ENCODE measurements at places on chromosomes 7 and 10. TPM values are rescaled to one million over a fixed set of nuclear protein-coding genes. Genes with fewer than 3 reads are reported as not detected.

RELN gene
- total RNA-seq, result 0.01 TPM

RASA4B gene
- 2.1 TPM for total RNA-seq

STARD3NL gene
- total RNA-seq, result 48.0 TPM

BZW2 gene
- total RNA-seq, result 97.8 TPM

GDF10 gene
- 0.22 TPM for total RNA-seq

CPA2 gene
- not detected for total RNA-seq

SPDYE2 gene
- not detected for total RNA-seq

BTBD16 gene
- total RNA-seq, result 1.7 TPM

UBN2 gene
- 1.9 TPM for total RNA-seq

NOS3 gene
- 0.63 TPM for total RNA-seq

SFTPA1 gene
- not detected for total RNA-seq

FAM180A gene
- total RNA-seq, result not detected

RADIL gene
- total RNA-seq, result 2.9 TPM

NCF1 gene
- 0.29 TPM for total RNA-seq

UBE2H gene
- total RNA-seq, result 61.6 TPM

RHEB gene
- total RNA-seq, result 165 TPM

TSPAN12 gene
- 0.61 TPM for total RNA-seq

AZGP1 gene
- not detected for total RNA-seq

OR6B1 gene
- total RNA-seq, result not detected

RNF32 gene
- total RNA-seq, result 1.6 TPM

SNCG gene
- 10.0 TPM for total RNA-seq

ZPBP gene
- total RNA-seq, result not detected

MEST gene
- total RNA-seq, result 40.4 TPM

IDI1 gene
- total RNA-seq, result 29.2 TPM

ADCY1 gene
- 2.4 TPM for total RNA-seq

LIPK gene
- total RNA-seq, result not detected

TRIM50 gene
- not detected for total RNA-seq

PTF1A gene
- not detected for total RNA-seq

ITPRID1 gene
- total RNA-seq, result not detected

UCMA gene
- not detected for total RNA-seq

EIF5AL1 gene
- total RNA-seq, result 2.0 TPM

CHCHD2 gene
- total RNA-seq, result 765 TPM

DHTKD1 gene
- total RNA-seq, result 9.0 TPM

NUTM2A gene
- total RNA-seq, result not detected

ANKRD61 gene
- total RNA-seq, result 0.53 TPM

BEND7 gene
- total RNA-seq, result 8.7 TPM

GPER1 gene
- total RNA-seq, result 1.1 TPM

SLC26A3 gene
- total RNA-seq, result not detected

CLEC5A gene
- total RNA-seq, result not detected

LMBR1 gene
- total RNA-seq, result 26.6 TPM

BLNK gene
- not detected for total RNA-seq

HTR5A gene
- total RNA-seq, result not detected

FERD3L gene
- not detected for total RNA-seq

CFTR gene
- not detected for total RNA-seq

SLC13A4 gene
- total RNA-seq, result not detected

OPN1SW gene
- not detected for total RNA-seq

ZNF239 gene
- total RNA-seq, result 2.3 TPM

STEAP1 gene
- total RNA-seq, result 15.9 TPM

MEIG1 gene
- 0.55 TPM for total RNA-seq

KCP gene
- 0.09 TPM for total RNA-seq
